ENCODE measurements at places on chromosomes 12 and 14. TPM values are rescaled to one million over a fixed set of nuclear protein-coding genes. Genes with fewer than 3 reads are reported as not detected.

MMP17 gene
- 0.17 TPM for total RNA-seq

ABCD2 gene
- 2.2 TPM for total RNA-seq

SPRYD3 gene
- 17.7 TPM for total RNA-seq

RBP5 gene
- total RNA-seq = not detected

Measured in CD4-positive, alpha-beta T cell (primary cell).